NCI-H748 treated with DMSO at 0.1 percent for 48 hours (cell line): ENCODE measurements at places on chromosomes 13 and 19.
A peak's percentile ranks its signal among the peaks of the same experiment; 100 is the strongest.

DNA sequence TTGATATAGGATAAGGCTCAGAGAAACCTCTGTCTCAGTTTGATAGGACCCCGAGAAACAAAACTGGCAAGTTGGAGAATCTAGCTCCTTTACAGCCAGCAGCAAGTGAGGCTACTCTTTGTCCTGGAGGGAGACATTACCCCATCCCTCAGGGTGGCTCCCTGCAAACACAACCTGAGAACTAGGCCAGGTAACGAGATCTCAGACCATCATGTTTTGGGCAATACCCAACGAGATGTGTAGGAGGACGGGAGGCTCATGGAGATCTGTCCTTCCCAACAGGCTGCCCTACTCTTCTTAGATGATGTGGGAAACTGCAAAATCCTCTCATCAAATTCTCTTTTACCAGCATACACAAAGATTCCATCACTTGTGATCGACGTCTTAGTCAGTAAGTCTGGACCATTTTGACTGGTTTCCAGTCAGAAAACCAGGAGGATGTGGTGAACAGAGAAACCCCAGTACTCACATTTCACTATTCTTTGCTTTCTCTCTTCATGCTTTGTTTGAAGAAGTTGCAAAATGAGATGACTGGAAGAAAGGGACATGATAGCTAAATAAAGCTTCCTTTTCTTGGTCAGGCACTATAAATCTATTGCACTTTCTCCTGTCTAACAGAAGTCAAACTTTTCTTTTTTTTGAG, 6.0 kb upstream of the CTU1 start:
- DNase-seq: no peak

GRCh38 chr13:102667023-102667422, 27.8 kb downstream of the METTL21C start:
- DNase-seq: no peak

DNA sequence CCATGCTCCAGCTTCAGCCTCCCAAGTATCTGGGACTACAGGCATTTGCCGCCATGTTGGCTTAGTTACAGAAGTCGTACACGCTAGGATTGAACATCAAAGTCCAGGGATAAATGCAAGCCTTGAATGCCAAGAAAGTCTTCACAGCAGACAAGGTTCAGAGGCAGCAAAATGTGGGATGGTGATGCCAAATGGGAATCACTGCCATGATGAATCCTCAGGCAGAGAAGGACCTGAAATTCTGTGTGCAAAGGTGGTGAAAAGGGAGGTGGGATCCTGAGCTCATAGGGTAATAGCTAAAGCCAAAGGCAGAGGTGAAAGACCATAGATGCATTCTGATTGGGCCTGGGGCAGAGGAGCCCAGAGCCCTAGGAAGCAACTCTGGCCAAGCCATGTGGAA, 79.3 kb upstream of the STK24 start:
- DNase-seq: no peak

GRCh38 chr19:38850976-38851621, 1.3 kb upstream of the HNRNPL start:
- DNase-seq: no peak

- no peak for DNase-seq
These were observed 3.8 kb downstream of the CD22 start for GRCh38 chr19:35332817-35333216.

DNA sequence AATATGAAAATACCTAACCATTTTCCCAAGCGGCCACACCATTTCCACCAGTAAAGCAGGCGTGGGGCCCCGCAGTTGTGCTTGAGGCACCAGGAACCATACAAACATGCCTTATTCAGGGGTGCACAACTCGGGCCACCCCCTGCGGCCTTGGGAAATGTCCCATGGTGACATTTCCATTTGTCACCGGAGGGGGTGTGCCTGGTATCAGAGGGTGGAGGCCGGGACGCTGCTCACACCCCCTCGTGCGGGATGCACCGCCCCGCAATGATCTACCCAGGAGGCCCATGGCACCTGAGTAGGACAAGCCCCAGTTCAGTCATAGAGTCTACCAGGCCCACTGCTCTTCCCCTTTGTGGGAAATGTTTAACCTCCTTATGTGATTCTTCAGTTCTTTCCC, 218.8 kb downstream of the TEX29 start:
- no peak for DNase-seq

DNA sequence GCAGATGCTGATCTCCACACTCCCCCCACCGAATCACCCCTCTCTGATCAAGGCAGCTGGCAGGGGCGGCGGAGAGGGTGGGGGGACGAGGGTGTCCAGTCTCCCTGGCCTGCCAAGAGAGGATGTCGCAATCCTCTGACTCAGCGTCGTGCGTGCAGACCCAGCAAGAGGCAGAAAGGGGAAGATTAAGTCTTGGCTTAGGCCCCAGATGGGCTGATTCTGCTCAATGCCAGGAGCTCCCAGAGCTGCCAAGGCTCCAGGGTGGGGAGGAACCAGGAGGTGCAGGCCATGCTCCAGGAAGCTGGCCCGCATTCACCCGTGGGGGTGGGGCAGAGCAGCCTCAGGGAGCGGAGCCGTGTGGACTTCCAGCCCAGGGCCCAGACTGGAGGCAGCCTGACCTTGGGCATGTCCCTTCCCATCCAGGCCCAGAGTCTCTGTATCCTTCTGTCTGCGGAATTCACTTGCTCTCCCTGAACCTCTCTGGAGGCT, 6.6 kb upstream of the BCL3 start:
- no peak for DNase-seq

DNA sequence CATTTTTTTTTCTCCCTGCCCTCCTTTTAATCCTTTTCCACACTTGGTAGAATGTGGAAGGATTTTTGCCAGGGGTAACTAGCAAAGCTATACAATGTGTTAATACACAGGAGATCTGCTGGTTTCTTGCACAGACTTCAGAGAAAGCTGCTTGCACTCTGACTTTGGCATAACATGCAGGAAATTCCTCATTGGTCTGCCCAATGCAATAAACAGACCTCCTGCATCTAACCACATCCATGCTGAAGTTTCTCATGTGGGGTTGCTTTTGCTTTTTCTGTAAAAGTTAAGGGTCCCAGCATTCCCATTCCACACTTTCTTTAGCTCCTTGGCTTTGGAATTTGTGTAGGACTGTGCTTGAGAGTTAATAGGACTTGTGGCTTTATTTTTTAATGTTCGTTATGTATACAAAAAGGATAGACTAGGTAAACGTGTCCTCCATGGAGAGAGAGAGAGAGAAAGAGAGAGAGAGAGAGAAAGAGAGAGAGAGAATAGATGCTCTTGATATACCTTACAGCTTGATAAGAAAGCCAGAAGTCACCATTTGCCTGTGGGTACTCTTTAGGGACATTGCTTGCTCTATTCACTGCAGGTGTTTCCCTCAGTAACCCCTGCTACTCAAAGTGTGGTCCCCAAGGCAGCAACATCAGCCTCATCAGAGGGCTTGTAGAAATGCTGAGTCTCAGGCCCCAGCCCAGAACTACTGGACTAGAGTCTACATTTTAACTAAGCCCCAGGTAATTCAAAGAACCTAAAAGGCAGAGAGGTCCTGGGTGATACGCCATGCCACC, 170.5 kb downstream of the SHISA2 start:
- DNase-seq: peak; percentile 77

GRCh38 chr19:41411968-41412265, 14.3 kb downstream of the BCKDHA start:
- DNase-seq: no peak

DNA sequence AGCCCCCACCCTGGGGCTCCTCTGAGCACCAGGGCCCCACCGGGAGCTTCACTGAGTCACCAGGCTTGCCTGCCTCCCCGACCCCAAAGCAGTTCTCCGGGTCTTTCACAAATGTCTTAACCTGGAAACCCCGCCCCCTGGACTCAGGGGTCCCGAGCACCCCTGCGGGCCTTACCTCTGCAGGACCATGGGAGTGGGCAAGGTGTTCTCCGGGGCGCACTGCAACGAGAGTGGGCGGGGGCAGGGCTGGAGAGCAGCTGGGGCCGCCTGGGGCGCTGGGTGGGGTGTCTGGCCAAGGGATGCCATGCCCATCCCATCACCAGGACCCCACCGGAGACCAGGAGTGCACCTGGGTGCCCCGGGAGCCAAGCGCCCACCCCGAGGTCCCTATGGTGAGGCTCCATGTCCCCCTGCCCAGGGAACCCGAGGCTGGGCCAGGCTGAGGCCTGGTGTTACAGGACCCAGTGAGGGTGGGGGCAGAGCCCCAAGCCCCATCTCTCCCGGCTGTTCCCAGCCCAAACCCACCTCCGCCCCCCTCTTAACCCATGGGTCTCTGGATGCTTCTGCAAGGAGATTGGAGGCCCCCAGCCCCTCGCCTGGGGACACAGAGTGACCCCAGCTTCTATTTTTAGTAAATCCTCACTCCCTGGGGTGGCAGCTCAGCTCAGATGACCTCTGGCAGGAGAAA, 10.9 kb downstream of the MKNK2 start:
- DNase-seq: no peak
